ENCODE measurements at places on chromosomes 13 and 19. TPM values are rescaled to one million over a fixed set of nuclear protein-coding genes. Genes with fewer than 3 reads are reported as not detected.

DNA sequence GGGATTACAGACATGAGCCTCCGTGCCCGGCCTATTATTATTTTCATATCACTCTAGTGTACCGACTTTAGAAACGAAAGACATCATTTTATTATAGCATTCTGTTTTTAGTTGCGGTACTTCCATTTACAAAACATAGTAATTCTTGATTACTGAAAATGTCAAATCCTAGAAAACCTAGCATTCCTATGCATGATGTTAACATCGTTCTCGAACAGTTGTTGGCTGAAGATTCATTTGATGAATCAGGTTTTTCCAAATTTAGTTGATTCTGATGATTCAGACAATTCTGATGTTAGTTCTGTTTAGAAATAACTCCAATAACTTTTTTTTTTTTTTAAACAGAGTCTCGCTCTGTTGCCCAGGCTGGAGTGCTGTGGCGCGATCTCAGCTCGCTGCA lies 11.5 kb upstream of the MTRF1 start:
- no peaks in the 10 kb centered on the region for H3K4me1 ChIP-seq
- no peak for DNase-seq
- H3K27me3 ChIP-seq = no peaks in the 10 kb centered on the region
- H3K4me3 ChIP-seq = no peak overlapping the region
- H3K27ac ChIP-seq = no peak overlapping the region
- no peaks in the 10 kb centered on the region for H3K36me3 ChIP-seq

DNA sequence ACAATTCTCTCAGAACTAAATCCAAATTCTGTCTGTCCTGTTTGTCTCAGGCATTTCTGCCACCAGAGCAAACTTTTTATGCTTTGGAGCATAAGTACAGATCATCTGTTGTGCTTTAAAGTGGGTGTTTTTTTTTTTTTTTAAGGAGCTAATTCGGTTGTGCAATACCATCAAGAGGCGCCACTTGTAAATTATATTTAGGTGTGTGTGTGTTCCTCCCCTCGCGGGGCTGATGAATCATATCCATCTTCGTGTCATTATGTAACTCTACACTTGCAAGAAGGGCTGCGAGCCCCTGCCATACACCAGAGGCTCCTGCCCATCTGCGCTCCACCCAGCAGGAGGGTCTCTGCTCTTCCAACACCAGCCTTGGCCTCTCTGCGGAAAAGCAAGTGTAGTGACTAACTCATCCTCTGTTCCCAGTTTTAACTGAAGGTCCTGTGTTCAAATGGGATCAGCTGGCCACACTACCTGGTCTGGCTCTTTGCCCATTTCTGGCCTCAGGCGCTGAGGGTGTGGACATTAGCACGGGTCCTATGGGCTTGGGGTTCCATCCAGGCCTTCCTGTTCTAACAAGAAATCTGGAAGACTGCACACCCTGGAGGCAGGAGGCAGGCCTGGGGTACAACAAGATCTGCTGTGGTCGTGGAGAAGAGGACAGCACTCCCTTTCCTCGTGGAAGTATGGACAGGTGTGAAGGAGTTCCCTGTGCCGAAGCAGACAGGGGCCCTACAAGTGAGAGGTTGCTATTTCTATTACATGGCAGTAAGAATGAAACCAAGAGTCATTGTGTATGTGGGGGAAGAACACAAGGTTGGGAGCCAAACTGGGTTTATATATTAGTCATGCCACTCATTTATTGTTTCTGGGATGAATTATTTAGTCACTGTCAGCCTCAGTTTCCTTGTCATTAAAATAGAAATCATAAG lies 96.1 kb upstream of the MBNL2 start:
- H3K27ac ChIP-seq = peak overlapping the region; percentile 71
- H3K36me3 ChIP-seq = no peaks in the 10 kb centered on the region
- no peak overlapping the region for H3K4me3 ChIP-seq
- H3K4me1 ChIP-seq = peaks cover 37% of the 10 kb centered on the region
- DNase-seq = no peak

DNA sequence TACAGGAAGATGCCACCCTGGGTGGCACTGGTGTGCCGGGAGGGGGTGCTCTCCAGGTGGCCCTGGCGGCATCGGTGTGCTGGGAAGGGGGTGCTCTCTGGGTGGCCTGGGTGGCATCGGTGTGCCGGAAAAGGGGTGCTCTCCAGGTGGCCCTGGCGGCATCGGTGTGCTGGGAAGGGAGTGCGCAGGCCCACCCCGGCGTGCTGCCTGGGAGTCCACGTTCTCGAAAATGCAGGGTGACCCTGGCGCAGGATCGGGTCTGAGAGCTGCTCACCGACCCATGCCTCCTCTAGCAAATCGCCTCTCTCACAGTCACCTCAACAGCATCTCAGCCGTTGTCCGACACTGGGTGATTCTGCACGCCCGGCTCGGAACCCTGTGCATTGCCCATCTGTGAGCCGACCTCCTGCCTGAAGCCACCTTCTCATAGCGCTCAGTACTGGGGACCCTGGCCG lies 36.4 kb downstream of the RASA3 start:
- peaks cover 29% of the 10 kb centered on the region for H3K4me1 ChIP-seq
- H3K36me3 ChIP-seq = no peaks in the 10 kb centered on the region
- no peaks in the 10 kb centered on the region for H3K27me3 ChIP-seq
- no peak for DNase-seq
- no peak overlapping the region for H3K27ac ChIP-seq
- H3K4me3 ChIP-seq = no peak overlapping the region

- H3K4me1 ChIP-seq = no peaks in the 10 kb centered on the region
- DNase-seq = no peak
- H3K4me3 ChIP-seq = no peak overlapping the region
- no peak overlapping the region for H3K27ac ChIP-seq
- H3K27me3 ChIP-seq = no peaks in the 10 kb centered on the region
Observed at GRCh38 chr19:3204646-3205275, 19.0 kb downstream of the NCLN start.

GRCh38 chr19:39795001-39795400 lies 16.3 kb downstream of the LEUTX start:
- no peak overlapping the region for H3K4me3 ChIP-seq
- H3K27me3 ChIP-seq = no peaks in the 10 kb centered on the region
- no peak for DNase-seq
- H3K27ac ChIP-seq = no peak overlapping the region
- no peaks in the 10 kb centered on the region for H3K4me1 ChIP-seq

DNA sequence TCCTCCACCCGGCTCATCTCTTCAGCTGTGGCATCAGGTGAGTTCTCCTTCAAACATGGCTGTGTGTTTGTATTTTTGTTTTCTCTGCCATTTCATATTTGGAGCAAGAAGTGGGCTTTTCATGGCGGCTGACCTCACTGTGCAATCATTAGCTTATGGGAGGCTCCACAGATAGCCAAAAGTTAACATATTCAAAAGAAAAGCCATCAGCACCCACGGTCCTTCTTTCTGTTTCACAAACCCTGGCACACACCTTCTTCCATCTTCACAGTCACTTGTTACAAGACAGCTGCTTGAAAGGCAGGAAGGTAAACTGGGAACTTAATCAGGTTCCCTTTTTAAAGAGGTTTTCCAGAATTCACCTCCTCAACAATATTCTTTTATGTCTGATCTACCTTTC lies 69.3 kb upstream of the ATP12A start:
- H3K27me3 ChIP-seq = peaks cover 7% of the 10 kb centered on the region
- no peaks in the 10 kb centered on the region for H3K36me3 ChIP-seq
- no peaks in the 10 kb centered on the region for H3K4me1 ChIP-seq
- DNase-seq = peak; percentile 79
- H3K27ac ChIP-seq = no peak overlapping the region

GRCh38 chr13:102862624-102863210 lies 16.9 kb downstream of the ERCC5 start:
- no peaks in the 10 kb centered on the region for H3K27me3 ChIP-seq
- H3K36me3 ChIP-seq = peaks cover 98% of the 10 kb centered on the region
- H3K27ac ChIP-seq = no peak overlapping the region
- H3K4me1 ChIP-seq = no peaks in the 10 kb centered on the region
- no peak for DNase-seq

PRODH2 gene
- total RNA-seq = not detected

Data from esophagus muscularis mucosa (tissue), 4 donors.